ENCODE measurements at places on chromosomes 5 and 9.
A peak's percentile ranks its signal among the peaks of the same experiment; 100 is the strongest.

DNA sequence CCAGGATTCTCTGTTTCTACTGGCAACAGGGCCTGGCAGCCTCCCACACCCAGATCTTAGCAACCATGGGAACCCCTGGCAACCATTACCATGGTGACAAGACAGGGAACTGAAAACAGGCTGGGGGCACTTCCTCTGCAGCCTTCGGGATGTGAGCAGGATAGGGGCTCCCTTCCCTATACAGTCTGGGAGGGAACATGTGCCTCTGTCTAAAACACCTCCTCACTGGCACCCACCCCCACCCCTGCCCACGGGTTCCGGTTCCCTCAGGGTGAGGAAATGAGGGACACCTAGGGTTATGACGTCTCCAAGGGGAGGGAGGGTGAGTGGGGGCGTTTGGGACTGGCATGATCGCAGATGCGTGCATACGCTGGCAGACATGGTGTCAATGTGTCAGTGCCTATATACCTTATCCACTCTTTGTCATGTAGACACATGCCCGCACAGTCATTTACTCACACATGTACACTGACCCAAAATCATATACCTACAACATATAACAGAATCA, 3.0 kb upstream of the DNAJB5 start:
- no peaks in the 10 kb centered on the region for H3K36me3 ChIP-seq
- H3K4me3 ChIP-seq = peak overlapping the region; percentile 27
- H3K27me3 ChIP-seq = no peaks in the 10 kb centered on the region
- H3K27ac ChIP-seq = peak overlapping the region; percentile 59
- peak; percentile 74 for DNase-seq
- peaks cover 85% of the 10 kb centered on the region for H3K4me1 ChIP-seq

- H3K27ac ChIP-seq = no peak overlapping the region
- no peak overlapping the region for H3K4me3 ChIP-seq
- peaks cover 41% of the 10 kb centered on the region for H3K36me3 ChIP-seq
- H3K4me1 ChIP-seq = no peaks in the 10 kb centered on the region
- H3K27me3 ChIP-seq = no peaks in the 10 kb centered on the region
Observed at GRCh38 chr9:109051733-109052132, 38.4 kb upstream of the CTNNAL1 start.

- no peaks in the 10 kb centered on the region for H3K27me3 ChIP-seq
- DNase-seq = peak; percentile 31
- peaks cover 77% of the 10 kb centered on the region for H3K4me1 ChIP-seq
- H3K4me3 ChIP-seq = peak overlapping the region; percentile 67
- H3K36me3 ChIP-seq = peaks cover 77% of the 10 kb centered on the region
Observed at GRCh38 chr5:172150514-172151425, 37.3 kb downstream of the STK10 start.

DNA sequence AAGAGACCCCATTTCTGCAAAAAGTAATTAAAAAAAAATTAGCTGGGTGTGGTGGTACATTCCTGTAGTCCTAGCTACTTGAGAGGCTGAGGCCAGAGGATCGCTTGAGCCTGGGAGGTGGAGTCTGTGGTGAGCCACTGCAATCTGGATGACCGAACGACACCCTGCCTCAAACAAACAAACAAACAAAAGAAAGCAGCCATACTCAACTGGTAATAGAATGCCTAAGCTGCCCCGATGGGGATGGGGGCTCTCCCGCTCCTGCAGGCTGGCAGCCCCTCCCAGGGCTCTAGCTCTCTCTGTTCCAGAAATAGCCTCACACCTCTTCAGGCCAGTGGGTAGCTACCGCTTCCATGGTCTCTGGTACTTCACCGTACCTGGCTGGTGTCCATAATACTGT, 241.8 kb downstream of the FANCC start:
- no peaks in the 10 kb centered on the region for H3K27me3 ChIP-seq
- no peaks in the 10 kb centered on the region for H3K4me1 ChIP-seq

GRCh38 chr5:15260356-15261268, 239.4 kb upstream of the FBXL7 start:
- no peaks in the 10 kb centered on the region for H3K36me3 ChIP-seq
- H3K27ac ChIP-seq = no peak overlapping the region
- DNase-seq = no peak
- no peaks in the 10 kb centered on the region for H3K4me1 ChIP-seq
- H3K4me3 ChIP-seq = no peak overlapping the region

DNA sequence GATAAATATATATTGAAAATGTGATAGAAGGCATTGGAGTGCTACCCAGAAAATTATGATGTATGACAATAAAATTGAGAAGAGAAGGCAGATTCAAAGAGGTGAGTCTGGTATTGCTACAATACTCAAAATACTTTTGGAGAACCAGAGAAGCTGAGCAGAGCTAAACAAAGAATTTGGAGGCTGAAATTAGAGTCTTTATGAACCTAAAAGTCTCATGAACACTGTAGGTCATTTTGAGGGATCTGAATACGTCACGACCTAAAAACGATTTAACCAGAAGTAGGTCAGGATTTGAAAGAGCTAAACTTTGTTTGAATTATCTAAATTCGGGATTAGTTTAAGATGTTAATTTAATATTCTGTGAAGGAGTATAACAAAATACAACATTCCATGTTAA, 182.4 kb upstream of the CDH9 start:
- no peaks in the 10 kb centered on the region for H3K27me3 ChIP-seq
- no peak overlapping the region for H3K4me3 ChIP-seq
- H3K27ac ChIP-seq = no peak overlapping the region
- no peak for DNase-seq

GRCh38 chr5:68048516-68048915, 167.0 kb upstream of the PIK3R1 start:
- no peaks in the 10 kb centered on the region for H3K4me1 ChIP-seq
- H3K4me3 ChIP-seq = no peak overlapping the region

GRCh38 chr5:10019236-10019635, 230.5 kb downstream of the ATPSCKMT start:
- peaks cover 5% of the 10 kb centered on the region for H3K27me3 ChIP-seq
- no peak overlapping the region for H3K4me3 ChIP-seq
- DNase-seq = no peak
- no peak overlapping the region for H3K27ac ChIP-seq
- H3K36me3 ChIP-seq = no peaks in the 10 kb centered on the region

- H3K4me1 ChIP-seq = peaks cover 8% of the 10 kb centered on the region
- peaks cover 77% of the 10 kb centered on the region for H3K27me3 ChIP-seq
- no peak overlapping the region for H3K27ac ChIP-seq
- no peak overlapping the region for H3K4me3 ChIP-seq
- no peak for DNase-seq
- no peaks in the 10 kb centered on the region for H3K36me3 ChIP-seq
Observed at GRCh38 chr9:134283692-134284265, 42.5 kb upstream of the RXRA start.

GRCh38 chr9:136947028-136947891, 2.2 kb downstream of the C8G start:
- DNase-seq = no peak
- H3K36me3 ChIP-seq = no peaks in the 10 kb centered on the region
- H3K4me3 ChIP-seq = no peak overlapping the region
- H3K27me3 ChIP-seq = no peaks in the 10 kb centered on the region
- peaks cover 24% of the 10 kb centered on the region for H3K4me1 ChIP-seq
- no peak overlapping the region for H3K27ac ChIP-seq

DNA sequence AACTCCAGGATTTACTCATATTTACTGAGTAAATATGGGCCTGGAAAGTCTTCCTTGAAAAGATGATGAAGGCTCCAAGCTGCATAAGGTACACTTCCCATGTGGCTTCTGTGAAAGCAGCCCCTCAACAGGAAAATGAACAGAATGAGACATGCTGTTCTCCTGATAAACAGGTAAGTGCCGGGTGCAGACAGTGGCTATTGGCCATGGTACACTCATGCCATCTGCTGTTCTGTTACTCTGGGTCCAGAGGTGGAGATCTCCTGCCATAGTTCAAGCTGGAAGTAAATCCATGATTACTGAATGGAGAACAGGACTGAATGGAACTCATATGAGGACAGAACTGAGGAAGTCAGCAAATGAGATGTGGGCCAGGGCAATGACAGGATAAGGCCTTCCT, 103.6 kb downstream of the SLIT3 start:
- no peaks in the 10 kb centered on the region for H3K36me3 ChIP-seq
- no peaks in the 10 kb centered on the region for H3K27me3 ChIP-seq
- H3K27ac ChIP-seq = no peak overlapping the region
- no peak for DNase-seq
